Stimulated activated CD4-positive, alpha-beta T cell treated with anti-CD3 and anti-CD28 coated beads, Interleukin-2, amount 100 ng/mL, for 48 hours (primary cell): ENCODE measurements at places on chromosomes 1 and 21.
A peak's percentile ranks its signal among the peaks of the same experiment; 100 is the strongest.

- DNase-seq = peak; percentile 19
Observed at GRCh38 chr1:23436520-23437354, 12.2 kb upstream of the TCEA3 start.

DNA sequence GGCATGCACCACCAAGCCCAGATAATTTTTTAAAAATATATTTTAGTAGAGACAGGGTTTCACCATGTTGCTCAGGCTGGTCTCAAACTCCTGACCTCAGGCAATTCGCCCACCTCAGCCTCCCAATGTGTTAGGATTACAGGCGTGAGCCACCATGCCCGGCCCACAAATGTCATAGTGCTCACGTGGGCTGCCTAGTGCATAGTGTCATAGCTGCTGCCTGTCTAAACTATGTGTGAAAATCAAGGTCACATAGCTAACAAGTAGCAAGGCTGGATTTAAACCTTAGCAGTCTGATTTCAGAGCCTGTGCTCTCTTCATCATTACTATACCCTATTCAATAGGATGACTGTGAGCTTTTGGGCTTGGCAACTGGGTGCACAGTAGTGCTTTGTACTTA is 10.3 kb downstream of the C1orf141 start:
- no peak for DNase-seq

DNA sequence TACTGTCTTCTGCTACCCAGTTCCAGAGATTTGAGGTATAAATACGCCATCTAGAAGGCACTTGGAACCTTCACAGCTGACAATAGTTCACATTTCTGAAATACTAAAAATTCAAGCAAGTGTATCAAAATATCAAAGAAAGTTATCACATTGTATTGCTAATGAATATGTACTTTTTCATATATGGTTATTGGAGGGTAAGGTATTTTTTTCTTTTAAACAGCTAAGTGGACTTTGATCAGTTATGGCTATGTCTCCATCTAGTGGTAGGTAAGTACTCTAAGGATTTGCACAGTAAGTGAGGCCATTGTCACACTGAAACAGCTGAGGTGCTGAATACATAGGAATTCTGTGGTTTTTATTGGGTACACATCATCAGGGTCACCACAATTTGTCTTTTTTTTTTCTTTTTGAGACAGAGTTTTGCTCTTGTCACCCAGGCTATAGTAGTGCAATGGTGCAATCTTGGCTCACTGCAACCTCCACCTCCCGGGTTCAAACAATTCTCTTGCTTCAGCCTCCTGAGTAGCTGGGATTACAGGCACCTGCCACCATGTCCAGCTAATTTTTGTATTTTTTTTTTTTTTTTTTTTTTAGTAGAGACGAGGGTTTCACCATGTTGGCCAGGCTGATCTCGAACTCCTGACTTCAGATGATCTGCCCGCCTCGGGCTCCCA is 49.1 kb upstream of the CR2 start:
- no peak for DNase-seq

- peak; percentile 49 for DNase-seq
Observed at GRCh38 chr1:65002508-65003315, 36.4 kb upstream of the JAK1 start.

- DNase-seq = no peak
Observed at GRCh38 chr1:227894831-227895451, 52.8 kb downstream of the WNT9A start.

DNA sequence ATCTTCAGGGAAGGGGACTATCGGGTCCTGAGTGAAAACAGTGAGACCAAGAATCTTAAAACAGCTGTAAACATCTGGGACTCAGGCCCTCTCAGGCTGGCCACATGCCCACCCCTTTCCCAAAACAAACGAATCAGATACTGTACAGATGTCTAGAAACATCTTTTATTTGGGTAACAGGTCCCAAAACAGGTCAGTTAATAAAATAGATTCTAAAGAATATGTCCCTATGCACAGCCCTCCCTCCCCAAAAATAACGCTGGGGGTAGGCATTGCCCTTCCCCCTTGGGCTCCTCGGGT is 499 bp upstream of the CRTC2 start:
- DNase-seq = no peak

DNA sequence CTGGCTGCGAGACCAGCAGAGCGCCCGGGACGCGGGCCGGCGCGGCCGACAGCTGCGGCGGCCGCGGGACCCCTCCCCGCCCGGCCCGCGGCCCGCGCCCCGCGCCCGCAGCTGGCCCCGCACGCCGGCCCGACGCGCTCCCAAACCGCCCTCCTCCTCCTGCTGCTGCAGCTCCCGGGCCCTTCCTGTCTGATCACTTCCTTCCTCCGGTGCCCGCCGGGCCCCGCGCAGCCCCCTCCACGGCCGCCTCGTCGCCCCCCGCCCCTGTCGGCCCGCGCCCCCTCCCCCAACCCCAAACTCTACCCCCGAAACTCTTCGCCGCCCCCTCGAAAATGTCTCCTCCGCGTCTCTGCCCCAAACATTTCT is 594 bp downstream of the LUZP1 start:
- DNase-seq = peak; percentile 10

DNA sequence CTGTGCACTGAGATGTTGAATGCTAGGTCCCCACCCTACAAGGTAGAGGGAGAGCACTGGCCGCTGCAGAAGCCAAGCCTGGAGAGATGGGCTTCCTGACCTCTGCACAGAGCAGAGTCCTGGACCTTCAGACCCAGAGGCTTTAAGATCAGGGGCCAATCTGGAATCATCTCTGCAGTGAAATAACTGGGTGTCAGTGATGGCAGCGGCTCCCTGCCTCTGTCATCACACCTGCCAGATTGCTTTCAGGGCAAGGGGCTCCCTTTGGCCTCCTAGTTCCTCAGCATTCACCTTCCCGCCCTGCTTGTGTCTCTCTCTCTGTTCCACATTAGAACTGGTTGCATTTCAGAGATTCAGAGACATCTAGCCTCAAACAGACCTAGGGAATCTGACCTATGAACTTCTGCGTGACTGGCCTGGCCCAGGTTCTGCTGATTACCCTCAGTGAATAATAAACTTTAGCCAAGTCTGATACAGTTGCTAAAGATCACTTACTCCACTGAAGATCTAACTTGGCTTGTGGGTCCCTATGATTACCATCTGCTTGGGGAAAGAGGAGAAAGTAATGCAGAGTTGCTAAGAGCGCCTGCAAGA is 87.8 kb downstream of the ATP1A1 start:
- no peak for DNase-seq
